ENCODE measurements at places on chromosomes 7 and 10.

GRCh38 chr10:88687853-88688467 is 18.1 kb upstream of the LIPK start:
- no peak for DNase-seq

DNA sequence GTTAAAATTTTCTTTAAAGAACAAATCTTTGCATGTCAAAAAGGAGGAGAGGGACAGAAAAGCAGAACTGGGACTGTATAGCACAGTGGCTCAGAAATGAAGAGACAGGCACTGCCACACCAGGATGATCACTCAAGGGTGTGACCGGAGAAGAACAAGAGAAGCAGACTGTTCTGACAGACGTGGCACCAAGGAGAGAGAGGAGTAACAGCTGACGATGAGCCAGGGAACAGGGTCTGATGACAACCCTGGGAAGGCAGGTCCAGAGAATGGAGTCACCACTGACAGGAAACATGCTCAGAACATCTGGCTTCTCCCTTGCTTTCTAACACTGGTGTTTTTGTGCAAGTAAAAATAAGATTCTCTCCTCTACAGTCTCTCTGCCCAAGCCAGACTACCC is 14.6 kb upstream of the VAX1 start:
- no peak for DNase-seq

DNA sequence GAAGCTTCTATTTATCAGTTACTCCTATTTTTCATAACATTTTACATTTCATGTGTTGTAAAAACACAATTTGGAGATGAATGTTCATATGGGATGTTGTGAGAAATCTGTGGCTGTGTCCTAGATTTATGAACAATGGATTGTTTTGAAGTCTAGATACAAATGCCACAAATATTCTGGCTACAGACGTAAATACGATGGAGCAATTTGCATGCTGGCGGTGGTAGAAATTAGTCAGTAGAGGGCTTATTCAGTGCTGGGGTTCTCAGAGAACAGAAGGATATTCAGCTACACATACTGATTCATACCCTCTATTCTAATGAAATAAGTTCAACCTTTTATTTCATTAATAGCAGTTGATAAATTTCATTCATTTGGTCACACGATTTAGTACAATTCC is 48.8 kb downstream of the PLPP4 start:
- no peak for DNase-seq

GRCh38 chr7:53022893-53023292 is 12.5 kb upstream of the POM121L12 start:
- DNase-seq: no peak

GRCh38 chr7:98429799-98430198 is 28.9 kb upstream of the BAIAP2L1 start:
- DNase-seq: no peak

DNA sequence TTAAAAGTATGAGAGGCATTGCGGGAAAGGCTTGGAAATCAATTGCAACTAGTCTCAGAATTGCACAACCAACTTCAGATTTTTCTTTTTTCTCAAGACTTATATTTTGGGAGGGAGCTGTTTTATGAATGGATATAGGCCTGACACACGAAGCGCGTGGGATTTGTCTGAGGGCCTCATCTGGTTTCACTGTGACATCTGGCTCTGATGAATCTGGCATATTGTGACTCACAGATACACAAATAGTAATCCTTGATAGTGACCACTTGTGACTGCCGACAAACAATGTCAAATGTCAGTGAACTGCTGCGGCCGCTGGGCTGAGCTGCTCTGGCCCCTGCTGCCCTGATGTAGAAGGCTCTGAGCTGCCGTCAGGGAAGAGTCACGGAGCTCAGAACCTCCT is 655.1 kb downstream of the INHBA start:
- DNase-seq: peak; percentile 28

DNA sequence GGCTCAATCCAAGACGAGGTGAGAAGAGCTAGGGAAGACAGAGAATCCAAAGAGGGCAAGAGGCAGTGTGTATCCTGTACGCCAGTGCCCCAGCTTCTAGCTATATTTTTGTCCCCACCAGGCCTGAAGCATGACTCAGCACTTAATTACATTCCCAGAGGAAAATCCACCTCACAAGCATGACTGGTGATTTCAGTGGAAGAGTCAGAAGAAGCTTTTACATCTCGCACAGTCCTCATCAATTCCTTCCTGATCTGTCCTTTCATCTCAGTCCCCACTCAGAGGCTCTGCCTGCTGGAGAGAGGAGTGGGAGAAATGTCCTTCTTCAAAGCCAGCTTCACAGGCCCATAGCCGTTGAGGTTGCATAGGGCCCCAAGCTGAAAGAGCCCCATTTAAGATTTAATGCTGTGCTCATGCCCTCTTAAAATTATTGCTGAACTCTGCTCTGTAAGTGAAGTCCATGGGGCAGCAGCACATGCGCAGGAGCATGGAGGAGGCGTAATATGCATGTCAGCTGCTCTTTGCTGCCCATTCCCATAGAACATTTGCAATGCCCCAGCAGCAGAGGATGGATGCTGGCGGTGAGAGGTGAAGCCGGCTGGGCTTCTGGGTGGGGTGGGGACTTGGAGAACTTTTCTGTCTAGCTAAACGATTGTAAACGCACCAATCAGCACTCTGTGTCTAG is 39.0 kb upstream of the AOAH start:
- DNase-seq: no peak

DNA sequence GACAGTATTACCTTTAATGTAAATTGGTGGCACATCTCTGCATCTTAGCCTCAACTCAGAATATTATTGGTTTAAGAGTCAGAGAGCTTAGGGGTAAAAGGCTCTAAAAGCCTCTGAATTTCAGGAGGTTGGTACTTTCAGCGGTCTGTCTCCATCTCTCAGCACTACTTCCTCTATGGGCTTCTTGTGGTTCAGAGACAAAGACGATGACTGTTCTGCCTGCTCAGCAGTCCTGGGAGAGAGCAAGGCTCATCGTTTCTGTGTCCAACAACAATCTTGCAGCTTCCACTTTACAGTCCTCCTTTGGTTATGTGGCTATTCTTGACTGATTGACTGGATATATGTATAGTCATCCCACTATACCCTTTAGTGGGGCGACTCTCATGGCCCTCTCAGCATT is 394.7 kb downstream of the AUTS2 start:
- DNase-seq: no peak

GRCh38 chr7:1386623-1387220 is 72.5 kb downstream of the MICALL2 start:
- DNase-seq: no peak

All from psoas muscle (tissue), 8 donors.